HEK293T (cell line): ENCODE measurements at places on chromosomes 2 and 18.

GRCh38 chr18:65544701-65545100 is 206.1 kb upstream of the CDH7 start:
- no peak for DNase-seq

- DNase-seq: no peak
These were observed 29.9 kb upstream of the SELENOI start for GRCh38 chr2:26316041-26316440.

DNA sequence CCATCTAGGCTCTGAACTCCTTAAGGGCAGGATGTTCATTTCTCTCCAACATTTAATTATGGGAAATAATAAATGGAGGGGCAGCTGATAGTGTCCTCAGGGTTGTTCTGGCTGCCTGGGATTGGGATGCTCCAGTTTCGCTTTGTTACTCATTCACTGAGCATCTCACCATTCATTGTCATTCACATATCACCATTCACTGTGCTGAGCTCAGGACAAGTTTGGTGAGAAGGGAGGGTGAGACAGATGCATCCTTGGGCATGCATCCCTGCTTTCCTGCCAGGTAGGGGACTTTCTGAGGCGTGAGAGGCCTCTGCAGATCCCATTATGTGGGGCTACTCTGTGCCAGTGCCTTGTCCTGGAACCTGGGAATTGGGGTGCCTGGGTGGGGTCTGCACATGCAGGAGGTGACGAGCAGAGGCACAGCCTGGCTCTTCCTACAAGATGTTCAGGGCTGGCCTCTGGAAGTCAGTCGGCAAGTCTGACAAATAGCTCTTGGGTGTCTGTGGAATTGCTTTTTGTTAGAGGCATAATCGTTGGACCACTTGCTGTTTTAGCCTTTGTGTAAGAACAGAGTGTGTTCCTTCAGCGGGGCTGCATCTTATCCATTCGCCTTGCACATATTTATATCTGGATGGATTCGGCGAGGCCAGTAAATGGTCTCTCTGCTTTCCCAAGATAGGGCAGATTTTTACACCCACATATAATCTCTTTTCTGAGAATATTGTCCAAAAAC is 323.2 kb upstream of the THSD7B start:
- DNase-seq: no peak

GRCh38 chr2:236873636-236874035 is 212.1 kb upstream of the COPS8 start:
- DNase-seq: no peak

DNA sequence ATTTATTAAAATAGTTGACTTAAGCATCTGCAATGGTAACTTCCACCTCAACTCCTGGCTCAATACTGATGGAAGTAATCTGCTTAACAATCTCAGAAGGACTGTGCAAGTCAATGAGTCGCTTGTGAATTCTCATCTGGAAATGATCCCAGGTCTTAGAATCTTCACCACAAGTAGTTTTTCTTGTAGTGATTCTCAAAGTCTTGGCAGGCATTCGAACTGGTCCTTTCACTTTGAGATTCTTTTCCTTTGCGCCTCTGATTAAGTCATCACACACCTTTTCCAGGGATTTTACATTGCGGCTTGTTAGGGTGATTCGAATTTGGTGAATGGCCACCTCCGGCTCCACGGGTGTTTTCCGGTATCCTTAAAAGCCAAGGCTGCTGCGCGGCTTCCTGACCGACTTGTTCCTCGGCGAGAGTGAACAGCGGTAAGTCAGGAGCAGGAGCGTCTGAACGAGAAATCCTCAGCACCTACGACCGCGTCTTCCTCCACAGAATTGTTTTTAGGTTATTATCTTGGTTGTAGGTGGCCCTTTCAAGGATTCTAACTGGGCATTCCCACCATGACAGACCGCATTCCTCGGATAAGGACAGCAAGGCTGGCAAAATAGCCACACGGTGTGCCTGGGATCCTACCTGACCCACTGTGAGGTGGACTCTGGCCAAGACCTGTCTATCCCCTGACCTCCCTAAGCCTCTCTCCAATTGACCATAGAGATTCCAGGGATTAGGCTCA is 23.8 kb upstream of the SLC20A1 start:
- DNase-seq: no peak

DNA sequence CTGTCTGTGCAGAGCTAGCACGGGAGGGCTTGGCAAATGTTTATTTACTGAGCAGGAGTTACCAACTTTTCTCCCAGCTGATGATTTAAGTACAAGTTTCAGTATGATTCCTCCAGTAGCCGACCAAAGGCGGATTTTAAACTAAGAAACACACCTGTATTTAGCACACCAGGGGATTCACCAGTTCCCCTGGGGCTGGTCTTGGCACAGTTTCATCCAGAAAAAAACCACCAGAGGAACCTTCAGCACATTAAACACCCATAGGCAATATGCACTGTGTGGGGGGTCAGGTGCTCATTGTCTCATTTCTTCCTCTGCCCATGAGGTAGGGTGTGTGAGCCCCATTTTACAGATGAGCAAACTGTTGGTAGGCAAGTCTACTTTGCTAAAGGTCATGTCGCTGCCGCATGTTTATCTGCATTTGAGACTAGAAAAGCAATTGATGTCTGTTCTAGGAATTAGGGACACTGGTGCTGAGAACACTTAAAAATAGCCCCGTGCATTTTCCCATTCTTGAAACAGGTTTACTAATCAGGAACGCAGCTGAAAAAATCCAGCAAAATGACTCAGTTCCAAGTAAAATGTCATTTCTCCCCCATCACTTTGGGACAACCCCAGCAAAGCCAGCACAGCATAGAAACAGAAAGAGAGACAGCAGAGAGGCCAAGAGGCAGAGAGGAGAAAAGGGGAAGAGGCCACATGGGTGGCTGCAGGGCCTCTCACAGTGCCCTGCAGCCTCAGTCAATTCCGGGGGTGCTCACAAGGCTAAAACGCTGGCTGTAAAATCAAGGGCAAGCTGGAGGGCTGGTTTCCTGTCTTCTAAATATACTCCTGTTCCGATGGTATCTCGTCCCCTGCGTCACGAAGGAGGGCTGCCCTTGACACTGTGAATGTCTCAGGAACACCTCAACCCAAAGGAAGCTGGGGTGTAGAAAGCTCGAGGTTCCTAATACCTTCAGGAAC is 166.8 kb upstream of the ID2 start:
- DNase-seq: no peak

- no peak for DNase-seq
These were observed 65.7 kb upstream of the SERPINE2 start for GRCh38 chr2:224104668-224105386.

DNA sequence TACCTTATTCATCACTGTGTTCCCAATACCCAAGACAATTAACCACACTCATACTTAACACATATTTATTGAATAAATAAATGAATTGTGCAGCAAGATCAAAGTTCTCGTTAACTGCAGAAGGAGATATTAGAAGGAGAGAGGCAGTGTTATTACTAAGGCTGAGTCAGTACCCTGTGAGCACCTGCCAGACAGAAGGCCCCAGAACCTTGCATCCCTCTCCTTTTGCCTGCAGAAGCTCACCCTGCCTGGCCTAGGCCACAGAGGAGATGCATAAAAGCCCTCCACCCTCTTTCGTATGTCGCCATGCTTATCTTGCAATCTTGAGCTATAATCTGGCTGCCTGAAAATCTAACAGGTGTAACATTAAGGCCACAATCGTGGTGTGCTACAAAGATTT is 20.5 kb upstream of the RNF149 start:
- no peak for DNase-seq

DNA sequence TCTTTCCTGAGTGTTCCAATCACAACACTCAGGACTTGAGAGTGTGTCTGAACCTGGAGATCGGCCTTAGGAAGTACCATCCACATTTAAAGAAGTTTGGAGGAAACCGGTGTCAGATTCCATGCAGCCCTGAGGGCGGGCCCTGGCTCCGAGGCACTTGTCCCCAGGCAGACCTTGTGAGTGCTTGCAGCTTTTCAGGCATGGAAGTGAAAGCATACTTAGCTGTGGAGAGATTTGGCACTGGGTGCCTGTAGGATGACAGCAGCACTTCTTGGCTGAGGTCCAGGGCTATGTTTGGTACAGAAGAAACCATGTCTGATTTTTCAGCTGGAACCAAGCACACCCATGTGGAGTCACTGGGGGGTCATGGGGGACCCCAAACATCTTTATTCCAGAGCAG is 230.8 kb downstream of the SEPTIN10 start:
- DNase-seq: no peak

GRCh38 chr2:147440734-147441133 is 404.1 kb upstream of the ACVR2A start:
- DNase-seq: no peak

DNA sequence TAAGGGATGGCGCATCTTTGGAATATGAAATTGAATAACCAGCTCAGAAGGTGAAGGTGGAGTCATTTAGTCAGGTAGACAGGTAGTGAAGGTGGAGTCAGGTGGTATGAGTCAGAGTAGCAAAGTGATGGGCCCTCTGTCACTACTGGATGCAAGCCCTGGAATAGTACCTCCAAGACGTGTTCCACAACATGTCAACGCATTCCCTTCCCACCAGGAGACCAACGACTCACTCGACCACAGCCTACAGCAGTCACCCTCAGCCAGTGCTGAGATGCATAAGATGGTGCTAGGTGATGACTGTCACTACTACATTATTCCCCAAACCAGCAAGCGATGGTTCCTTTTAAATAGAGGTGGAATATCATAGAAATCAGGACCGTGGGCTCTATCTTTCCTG is 6.8 kb downstream of the CPLX4 start:
- no peak for DNase-seq

- no peak for DNase-seq
These were observed 184.5 kb upstream of the LRP1B start for GRCh38 chr2:142315346-142315745.

DNA sequence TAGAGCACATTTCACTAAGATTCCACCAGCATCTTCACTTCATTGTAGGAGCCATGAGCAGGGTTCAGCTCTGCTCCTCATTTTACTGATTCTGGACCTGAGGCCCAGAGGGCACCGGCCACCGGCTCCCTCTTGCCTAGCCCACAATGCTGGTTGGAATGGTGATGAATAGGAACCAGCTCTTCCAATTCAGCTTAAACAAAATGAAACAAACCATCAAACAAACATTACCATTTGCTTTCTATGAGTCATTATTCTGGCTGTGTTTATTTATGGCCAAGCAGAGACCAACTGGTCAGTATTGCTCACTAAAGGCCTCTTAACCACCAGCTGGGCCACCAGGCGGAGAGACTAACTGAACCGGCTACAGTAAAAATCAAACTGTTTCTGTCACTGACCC is 176.7 kb downstream of the MTX2 start:
- DNase-seq: no peak

DNA sequence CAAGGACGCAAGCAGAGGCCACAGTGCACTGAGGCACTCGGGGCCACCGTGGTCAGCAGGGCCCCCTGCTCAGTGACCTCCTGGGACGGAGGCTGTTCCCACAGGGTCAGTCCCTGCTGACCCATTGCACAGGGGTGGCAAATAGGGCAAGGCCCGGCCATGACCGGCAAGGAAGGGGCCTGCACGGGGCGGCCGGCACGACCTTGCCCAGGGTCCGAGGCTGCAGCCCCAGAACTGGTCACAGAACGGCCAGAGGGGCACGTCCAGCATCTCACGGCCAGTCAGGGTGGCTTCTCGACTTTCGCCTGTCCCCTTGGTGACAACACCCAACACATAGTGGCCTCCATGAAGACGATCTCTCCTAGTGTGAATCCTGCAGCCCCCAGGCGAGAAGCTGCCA is 27.6 kb upstream of the OTOS start:
- DNase-seq: no peak

- DNase-seq: no peak
These were observed 192.6 kb upstream of the ZEB2 start for GRCh38 chr2:144712550-144712940.

DNA sequence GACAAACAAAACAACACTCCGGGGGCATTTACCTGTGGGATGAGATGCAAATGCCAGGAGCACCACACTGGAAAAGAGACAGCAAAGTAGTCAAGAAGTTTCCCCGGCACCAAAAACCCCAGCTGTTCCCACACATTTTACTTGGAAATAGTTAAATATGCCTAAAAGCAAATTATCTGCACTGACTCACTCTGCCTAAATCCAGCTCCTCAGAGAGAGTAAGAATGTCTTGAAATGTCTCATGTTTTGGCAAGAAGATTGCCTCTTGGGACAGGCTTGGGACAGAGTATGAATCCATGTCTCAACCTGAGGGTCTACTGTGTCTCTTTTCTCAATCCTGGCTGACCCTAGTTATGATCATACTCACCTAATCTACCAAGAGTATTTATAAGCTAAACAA is 87.5 kb upstream of the RIOK3 start:
- no peak for DNase-seq

DNA sequence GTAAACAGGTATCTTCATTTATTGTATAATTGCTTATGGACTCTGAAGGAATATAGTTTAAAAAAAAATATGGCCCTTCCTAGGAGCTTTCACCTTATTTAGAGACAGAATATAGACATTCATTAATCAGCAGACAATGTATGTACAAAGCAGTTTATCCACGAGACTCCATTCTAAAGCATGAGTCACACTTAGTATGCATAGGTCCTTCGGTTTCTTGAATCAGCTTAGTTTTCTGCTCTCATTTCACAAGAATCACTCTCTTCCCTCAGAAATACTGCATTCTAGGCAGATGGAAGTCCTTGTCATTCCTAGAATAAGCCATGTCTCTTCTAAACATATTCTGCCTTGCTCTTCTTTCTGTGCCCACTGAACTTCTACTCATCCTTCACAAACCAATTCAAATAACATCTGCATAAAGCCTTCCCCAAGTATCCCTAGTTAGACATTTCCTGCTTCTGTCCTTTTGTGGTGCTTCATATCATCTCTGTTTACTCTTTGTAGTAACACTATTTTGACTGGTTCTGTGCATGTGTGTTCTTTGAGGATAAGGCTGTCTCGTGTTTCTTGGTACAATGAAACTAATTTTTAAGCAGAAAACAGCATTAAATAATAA is 84.5 kb downstream of the PTRHD1 start:
- no peak for DNase-seq

DNA sequence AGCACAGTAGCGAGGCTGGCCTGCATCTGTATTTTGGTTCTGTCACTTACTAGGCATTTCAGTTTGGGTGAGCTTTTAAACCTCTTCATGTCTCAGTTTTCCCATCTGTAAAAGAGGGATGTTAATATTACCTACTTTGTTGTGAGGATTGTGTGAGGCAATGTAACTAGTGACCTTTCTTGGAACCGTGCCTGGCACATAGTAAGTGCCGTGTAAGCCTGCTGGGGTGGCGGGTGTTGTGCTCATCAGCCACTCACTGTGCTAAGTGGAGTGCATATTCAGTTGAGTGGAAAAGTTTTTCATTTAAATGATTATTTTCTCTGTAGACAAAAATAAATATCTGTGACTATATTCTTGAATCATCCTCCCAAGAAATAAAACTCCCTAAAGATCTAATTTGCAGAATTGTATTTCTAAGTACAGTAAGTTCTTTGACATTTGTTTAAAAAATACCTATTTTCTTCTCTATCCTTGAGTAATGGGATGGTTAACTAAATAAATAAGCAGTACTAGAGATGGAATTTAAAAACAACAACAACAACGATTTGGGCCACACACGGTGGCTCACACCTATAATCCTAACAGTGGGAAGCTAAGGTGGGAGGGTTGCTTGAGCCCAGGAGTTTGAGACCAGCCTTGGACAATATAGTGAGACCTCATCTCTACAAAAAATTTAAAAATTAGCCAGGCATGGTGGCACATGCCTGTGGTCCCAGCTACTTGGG is 56.7 kb downstream of the MALT1 start:
- DNase-seq: no peak

GRCh38 chr2:128594953-128595677 is 276.4 kb upstream of the HS6ST1 start:
- DNase-seq: no peak

- DNase-seq: no peak
These were observed 12.5 kb upstream of the WDSUB1 start for GRCh38 chr2:159298967-159299366.

GRCh38 chr2:221492636-221493035 is 79.5 kb downstream of the EPHA4 start:
- DNase-seq: no peak
